SJCRH30 (cell line): ENCODE measurements at places on chromosomes 1 and 21. TPM values are rescaled to one million over a fixed set of nuclear protein-coding genes. Genes with fewer than 3 reads are reported as not detected.

DNA sequence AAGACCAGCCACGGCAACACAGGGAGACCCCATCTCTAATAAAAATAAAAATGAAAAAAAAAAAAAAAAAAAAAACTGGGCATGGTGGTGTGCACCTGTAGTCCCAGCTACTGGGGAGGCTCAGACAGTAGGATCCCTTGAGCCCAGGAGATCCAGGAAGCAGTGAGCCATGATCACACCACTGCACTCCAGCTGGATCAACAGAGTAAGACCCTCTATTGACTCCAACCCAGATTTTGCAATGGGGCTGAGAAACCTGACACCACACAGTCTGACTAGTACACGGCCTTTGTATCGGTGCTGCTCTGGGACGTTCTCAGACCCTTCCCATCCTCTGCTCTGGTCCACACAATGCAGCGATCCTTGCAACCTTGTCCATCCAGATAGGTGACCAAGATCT is 31.8 kb downstream of the SPATA21 start:
- DNase-seq: peak; percentile 25

GRCh38 chr1:32969566-32969965 is 5.0 kb upstream of the RNF19B start:
- no peak for DNase-seq

The AJAP1 gene
- total RNA-seq: not detected in 2 replicates

DNA sequence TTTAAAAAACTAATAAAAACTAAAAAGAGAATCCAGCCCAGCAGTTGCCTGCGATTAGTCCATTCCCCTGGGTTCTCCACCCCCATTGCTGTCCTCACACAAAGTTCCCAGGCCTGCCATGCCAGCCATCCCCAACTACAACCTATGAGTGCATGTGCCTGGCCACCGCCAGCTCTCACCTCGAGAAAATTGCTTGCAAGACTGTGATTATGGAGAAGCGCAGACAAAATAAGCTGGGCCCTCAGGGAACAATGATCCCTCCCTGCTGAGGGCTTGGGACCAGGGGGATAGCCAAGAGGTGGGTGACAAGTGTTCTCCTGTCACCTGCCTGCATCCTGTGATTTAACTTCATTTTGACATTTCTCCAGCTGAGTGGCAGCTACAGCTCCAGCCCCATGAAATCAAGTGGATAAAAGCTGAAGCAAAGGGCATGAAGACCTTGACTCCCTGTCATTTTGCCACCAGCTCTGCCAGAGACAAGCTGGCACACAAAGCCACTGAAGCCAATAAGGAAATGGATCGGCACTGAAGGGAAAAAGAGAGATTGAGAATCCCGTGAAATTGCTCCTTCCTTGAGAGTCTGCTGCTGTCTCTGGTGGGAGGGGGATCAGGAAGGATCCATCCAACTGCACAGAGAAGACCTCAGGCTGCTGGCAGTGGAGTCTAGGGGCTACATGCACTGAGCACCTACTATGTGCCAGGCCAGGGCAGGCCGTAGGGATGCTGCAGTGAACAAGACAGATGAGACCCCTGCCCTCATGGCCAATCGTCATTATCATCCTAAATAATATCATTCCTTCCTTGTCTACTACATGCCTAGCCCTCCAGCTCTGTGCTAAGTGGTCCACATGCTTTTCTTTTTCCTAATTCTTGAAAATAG is 40.7 kb downstream of the MATN1 start:
- DNase-seq: no peak

The CLDN14 gene
- total RNA-seq: not detected in 2 replicates

GRCh38 chr21:46021978-46022544 is 40.5 kb downstream of the COL6A1 start:
- no peak for DNase-seq

DNA sequence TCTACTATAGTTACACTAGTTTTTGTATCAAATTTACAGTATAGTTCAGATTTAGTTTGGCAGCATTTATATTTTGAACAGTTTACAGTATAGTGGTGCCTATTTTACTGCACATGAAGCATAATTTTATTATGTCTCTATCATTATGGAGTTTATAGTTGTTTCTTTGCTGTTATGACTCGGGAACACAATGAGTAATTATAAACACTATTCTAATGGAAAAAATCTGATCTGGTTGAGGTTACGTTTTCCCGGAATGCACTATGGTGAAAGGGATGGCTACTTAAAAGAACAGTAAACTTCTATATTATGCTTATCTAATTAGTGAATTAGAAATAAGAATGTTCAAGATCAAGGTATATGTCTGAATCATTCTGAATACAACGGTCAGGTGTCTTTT is 10.6 kb downstream of the LCA5L start:
- no peak for DNase-seq

DNA sequence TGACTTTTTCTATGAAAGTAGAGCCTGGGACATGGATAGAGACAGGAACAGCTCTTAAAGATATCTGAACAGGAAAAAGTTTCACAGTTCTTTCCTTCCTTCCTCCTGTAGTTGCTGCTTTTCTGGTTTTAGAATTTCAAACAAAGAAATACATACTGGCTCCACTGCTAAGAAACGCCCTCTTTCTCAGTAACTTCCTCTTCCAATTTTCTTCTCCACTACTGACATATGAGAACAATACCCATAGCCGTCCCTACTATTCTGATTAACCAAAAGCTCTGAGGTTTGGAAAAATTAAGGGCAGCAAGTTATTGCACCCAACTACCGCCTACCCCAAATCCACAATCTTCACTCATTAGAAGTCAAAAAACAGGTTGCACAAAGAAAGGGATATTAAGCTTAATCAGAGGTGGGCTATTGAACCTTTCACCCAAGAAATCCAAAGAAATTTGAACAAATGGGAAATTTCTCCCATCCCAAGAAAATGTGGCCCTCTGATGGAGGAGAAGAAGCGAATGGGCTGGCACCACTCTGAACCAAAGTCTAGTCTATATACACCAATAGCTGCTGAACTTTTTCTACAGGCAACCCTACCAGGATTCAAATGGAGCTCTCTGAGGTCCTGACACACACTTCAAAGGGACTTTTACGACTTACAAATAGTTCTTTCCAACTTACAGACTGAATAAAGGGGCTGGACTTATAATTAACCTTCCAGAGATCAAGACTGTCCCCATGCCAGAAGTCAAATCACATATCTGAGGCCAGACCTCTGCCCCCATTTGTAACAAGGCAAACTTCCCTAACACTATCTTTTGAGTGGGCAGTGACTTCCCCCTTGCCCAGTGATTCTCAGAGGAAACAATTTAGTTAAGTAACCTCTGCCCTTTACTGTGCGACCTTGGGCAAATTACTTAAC is 1.7 kb downstream of the WASF2 start:
- DNase-seq: no peak

The S100A1 gene
- 3.6 and 4.4 TPM in 2 replicates for total RNA-seq

- no peak for DNase-seq
Observed at GRCh38 chr1:179996099-179996498, 41.5 kb downstream of the CEP350 start.

The OR2T35 gene
- total RNA-seq: not detected in 2 replicates

DNA sequence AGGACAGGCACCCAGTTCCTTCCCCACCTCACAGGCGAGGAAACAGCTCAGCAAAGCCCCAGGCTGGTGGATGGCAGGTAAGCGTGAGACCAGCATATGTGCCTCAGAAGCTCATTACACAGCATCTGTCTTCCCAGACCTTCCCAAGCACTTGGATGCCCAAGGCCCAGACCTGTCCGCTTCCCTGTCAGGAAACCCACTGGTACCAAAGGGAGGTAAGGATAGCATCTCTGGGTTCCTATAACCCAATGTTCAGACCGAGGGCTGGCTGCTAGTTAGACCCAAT is 3.3 kb downstream of the POFUT2 start:
- no peak for DNase-seq

GRCh38 chr21:29219165-29219770 is 79.5 kb upstream of the BACH1 start:
- DNase-seq: no peak

GRCh38 chr1:224996266-224996665 is 66.8 kb downstream of the DNAH14 start:
- no peak for DNase-seq

GRCh38 chr1:230516889-230517288 is 90.8 kb upstream of the PGBD5 start:
- no peak for DNase-seq

The FCRL1 gene
- not detected in 2 replicates for total RNA-seq

DNA sequence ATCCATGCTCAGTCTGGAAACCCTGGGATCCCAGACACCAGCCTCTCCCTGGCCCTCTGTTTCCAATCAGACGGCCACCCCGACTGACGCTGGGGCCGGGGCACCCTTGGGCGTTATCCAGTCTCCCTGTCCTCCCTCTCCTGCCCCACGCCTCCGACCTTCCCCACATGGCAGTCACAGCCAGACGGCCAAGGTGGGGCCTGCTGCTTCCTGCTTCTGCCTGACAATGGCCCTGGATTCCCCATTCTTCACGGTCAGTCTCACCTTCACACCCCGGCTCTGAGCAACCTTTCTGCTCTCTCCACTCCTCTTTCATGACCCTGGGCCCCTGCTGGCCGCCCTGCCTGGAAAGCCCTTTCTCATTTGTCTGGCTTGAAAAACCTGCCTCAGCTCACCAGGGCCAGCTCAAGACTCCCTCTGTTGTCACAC is 6.6 kb downstream of the GNG4 start:
- no peak for DNase-seq

DNA sequence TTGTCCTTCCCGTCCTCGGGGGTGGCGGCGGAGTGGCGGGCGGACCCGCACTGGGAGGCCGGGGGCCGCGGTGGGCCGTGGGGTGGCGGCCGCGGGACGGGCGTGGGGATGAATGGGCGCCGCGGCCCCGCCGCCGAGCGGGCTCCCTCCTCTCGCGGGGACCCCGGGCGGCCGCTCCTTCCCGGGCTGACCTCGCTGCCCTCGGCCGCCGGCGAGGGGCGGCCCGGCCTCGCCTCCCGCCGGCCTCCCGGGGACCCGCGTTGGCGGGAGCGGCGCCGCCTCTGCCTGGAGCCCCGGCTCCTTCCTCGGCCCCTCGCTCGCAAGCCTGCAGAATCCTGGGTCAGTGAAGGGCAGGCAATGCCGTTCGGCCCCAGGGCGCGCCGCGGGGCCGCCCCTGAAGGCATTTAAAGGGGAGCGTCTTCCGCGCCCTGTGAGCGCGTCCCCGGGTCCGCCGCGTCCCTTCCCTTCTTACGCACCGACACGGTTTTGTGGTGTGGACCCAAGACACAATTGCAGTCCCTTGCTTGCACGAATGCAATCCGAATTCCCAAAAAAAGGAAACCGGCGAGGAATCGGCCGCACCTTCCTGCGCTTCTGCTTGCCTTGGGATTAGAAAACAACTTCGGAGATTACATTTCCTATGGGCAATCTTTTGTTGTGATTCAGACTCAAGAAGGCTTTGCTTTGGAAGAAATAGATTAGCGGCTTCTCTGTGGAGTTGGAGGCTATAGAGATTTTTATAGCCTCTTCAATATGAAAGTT is 776 bp downstream of the ITSN1 start:
- DNase-seq: peak; percentile 56

The HTR6 gene
- 0.05 TPM in 1 of 2 replicates, not detected in the other for total RNA-seq

DNA sequence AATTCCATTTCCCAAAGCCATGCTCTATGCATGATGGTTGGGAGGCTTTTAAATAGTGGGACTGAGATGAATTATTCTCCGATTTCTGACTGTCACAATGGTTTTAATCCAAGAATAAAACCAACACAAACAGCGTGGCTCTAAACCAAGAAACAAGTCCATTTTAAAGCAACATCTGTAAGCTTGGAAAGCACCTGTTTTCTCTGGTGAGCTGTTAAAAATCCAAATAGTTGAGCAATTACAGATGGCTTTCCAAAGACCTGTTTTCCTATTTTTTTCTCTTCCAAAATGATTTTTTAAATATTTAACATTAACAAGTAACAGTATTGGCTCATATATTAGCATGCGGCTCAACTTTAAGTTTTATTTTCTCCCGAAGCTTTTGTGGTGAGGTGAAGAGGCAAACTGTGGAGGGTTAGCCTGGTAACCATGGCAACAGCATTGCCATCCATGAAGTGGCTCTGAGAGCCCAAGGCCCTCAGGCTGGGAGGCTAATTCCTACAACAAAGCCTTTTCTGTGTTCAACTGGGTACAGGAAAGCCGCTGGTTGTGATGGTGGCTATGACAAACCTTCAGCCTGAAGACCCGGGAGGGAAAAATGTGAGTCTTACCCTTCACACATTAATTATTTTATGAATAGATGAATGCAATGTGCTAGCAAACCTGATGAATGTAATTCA is 56.7 kb upstream of the B3GALT5 start:
- peak; percentile 82 for DNase-seq

- DNase-seq: peak; percentile 65
Observed at GRCh38 chr1:6185635-6186382, 5.7 kb upstream of the CHD5 start.

DNA sequence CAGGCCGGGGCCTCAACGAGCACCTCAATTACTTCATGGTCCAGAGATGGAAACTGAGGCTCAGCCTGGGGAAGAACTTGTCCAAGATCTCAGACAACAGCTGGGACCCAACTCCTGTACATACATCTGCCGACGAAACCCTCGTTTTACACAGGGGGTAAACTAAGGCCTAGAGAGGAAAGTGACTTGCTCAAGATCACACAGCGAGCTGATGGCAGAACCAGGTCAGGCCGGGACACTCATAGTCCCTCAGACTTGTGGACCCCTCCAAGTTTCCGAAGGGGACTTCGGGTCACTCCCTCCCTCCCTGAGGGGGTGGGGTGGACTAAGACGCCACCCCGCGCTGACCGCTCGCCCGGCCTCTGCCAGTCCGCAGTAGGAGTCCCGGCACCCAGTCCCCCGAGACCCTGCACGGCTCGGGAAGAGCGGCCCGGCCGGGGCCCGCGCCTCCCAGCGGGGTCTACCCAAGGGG is 430 bp downstream of the WASF2 start:
- peak; percentile 59 for DNase-seq

The BROX gene
- total RNA-seq: 57.2 and 68.2 TPM in 2 replicates

DNA sequence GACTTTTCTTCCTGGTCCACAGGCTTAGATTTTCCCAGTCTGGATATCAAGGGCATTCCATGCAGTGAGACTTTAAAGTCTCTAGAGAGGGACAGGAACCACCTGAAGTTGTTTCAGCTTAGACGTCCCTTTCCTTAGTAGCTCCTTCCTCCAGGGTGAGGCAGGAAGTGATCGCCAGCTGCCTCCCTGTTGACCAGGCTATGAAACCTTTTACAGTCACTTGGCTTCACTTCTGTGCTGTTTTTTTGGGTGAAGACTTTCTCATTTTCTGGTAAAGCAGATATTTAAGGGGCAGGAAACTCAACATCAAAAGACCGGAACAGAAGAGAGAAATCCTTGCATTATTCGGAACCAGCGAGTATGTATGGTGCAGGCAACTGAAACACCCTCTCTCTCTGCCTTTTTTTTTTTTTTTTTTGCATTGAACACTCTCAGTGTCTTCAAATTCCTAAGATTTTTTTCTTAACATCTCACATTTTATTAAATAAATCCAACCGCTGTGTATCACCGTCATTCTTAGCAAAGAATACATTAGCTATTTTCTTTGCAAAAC is 234.6 kb upstream of the IRF2BP2 start:
- no peak for DNase-seq

- no peak for DNase-seq
Observed at GRCh38 chr1:228490120-228491078, 3.2 kb downstream of the RNF187 start.

DNA sequence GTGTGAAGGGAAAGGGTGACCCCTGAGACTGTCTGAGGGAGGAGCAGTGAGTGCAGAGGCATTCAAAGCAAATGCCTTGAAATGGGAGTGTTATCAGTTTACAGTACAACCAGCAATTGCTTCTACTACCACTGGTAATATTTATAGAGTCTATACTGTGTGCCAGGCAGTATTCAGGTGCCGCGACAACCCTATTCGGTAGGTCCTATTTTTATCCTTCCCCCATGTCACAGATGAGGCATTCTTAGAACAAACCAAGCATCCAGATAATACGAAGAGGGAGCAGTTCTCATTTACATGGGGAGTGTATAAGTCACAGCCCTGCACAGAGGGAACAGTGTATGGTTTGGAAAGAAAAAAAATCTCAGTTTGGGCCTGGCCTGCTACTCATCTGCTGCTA is 18.3 kb downstream of the ROR1 start:
- DNase-seq: no peak
